Astrocyte of the cerebellum (primary cell): ENCODE measurements at places on chromosomes 7 and 10.

GRCh38 chr7:158361326-158361946 is 226.2 kb downstream of the PTPRN2 start:
- DNase-seq = no peak

DNA sequence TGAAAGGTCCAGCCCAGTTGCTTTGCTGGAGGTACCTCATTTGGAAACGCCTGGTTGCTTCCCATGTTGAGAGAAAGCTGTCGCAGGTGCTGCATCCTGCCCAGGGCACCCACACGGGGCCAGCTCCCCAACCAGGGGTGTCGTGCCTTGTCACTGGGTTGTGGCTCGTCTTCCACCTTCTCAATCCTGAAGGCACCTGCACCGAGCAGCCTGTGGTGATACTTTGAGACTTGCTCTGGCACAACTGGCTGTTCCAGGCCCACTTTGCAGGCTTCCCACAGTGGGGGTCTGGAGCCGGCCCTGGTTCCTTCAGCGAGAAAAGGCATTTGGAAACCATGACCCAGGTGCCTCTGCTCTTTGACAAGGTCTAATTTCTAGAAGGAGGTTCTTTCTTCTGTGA is 197.3 kb upstream of the PPP2R2D start:
- no peak for DNase-seq

DNA sequence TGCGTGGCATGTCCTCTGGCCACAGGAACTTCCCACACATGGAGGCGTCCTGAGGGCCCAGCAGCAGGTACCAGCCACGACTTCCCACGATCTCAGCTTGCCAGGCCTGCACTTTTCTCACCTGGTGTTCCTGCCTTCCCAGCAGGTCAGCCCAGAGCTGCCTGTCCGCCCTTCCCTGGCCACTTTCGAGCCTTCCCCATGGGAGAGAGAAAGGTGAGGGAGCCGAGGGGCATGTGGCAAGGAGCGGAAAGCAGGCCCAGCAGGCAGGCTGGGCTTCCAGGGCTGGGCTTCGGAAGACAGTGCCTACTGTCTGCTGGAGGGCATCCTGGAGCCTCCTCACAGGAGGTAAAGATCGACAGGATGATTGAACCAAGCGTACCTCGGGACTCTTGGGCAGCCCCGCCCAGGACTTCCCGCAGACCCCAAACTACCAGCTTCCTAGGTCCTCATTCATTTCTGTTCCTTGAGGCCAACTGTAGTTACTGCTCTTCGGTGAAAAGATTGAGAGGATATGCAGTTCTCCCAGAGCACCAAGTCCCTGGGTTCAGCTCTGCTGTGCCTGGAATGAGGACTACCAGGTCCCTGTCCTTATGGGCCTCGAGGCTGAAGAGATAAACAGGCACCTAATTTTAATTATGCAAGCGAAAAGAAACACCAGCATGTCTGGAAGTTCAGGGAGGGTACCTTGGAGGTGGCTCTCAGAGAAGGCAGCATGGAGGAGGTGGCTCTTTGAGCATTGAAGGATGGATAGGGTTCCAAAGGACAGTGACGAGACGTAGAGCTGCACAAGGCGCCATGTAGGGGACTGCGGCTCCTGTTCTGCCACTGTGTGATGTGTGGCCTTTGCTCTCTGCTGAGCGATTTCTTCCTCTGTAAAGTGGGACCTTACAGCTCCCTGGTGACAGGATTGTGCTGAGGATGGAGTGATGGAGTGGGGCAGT is 87.8 kb downstream of the ZMIZ1 start:
- no peak for DNase-seq

DNA sequence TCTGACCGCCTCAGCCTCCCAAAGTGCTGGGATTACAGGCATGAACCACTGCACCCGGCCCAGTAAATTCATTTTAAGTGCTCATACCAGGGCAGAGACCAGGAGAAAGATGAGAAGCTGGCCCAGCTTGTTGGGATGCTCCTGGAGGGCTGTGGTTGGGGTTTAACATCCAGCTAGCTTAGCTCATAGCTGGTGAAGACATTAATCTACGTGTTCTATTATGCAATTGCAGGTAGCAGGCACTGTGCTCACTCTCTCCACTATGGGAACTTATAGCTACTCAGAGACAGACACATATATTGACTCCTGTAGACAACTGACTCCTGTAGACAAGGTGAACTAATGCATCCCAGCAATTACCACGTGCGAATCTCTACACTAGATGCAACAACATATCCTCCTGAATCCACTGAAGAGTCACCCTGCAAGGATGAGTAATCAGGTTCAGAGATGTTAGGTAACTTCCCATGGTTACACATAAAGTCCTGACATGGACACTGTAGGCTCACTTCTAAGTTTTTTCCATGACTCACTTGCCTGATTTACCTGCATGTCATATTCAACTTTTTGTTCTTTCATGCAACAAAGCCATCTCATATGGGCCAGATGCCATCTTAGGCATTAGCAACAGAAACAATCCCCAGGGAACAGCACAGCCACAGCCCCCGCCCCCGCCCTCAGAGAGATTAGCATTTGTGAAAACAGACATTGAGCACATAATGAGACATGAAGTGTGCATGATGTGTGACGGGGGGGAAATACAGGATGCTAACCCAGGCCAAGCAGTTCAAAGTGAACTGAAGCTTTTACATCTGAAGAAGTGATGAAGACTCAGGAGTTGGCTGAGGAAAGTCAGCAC is 37.2 kb downstream of the ERLIN1 start:
- no peak for DNase-seq

GRCh38 chr10:97331153-97331703 is 3.3 kb downstream of the FRAT2 start:
- no peak for DNase-seq

DNA sequence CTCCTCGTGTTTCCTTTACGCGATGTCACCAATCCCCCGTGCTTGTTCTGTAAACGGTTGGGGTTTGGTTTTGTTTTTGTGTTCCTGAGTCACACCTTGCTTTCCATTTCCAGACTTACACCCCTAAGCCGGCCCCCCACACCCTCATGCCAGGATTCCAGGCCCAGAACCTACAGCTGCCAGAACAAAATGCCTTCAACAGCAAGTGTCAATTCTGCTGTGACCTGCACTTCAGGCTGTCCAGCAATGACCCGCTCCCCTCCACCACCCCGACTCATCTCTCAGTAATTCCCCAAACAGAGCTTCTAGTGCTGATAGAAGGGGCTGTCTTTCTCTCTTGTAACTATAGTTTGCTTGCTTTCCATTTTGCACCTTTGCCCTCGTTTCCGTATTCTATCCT is 722.1 kb upstream of the CELF2 start:
- DNase-seq = no peak

- DNase-seq = no peak
These were observed 97.0 kb downstream of the ABLIM1 start for GRCh38 chr10:114561008-114561523.

DNA sequence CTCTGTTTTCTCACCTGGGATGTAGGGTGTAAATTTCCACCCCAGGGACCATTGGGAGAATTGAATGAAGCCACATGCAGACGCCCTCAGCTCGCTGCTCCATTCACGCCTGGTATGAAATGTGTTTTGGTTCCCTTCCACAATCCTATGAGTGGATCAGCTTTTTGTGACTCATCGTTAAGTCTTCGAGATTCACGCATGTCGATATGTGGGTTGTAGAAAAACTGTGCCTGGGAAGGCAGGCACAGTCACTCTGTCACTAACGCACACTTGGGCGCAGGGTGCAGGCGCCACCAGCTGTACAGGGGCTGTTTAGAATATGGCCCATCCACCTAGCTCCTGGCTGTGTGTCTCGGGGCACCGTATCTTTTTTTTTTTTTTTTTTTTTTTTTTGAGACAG is 64.2 kb upstream of the SH2B2 start:
- DNase-seq = peak; percentile 16

DNA sequence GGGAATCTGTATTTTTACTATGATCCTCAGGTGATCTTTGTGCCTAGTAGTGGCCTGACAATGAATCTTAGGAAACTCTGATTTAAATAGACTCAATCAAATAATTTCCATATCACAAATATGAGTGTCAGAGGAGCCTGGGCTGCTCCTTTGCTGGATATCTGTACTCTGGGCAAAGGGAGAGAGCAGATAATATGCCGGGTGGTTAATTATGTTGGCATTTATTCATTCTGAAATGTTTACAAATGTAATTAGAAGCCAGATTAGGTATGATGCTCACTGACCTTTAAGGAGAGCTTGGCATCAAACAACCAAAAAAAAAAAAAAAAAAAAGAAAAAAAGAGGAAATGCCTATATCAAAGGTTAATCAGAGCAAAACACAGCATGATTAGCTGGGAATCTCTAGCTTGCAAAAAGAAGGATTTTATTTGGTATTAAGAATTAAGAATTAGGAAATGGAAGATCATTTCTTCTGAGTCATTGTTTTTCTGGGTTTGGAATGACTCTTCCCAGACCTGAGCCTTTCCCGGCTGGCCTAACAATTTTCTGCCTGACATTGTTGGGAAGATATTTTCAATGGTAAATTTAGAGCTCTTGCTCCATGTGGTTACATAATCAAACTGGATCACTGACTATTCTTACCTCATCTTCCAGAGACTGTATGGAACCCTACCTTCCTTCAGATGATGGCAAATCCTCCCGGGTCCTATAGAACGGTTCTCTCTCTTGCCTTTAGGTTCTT is 365.3 kb downstream of the REEP3 start:
- DNase-seq = no peak

DNA sequence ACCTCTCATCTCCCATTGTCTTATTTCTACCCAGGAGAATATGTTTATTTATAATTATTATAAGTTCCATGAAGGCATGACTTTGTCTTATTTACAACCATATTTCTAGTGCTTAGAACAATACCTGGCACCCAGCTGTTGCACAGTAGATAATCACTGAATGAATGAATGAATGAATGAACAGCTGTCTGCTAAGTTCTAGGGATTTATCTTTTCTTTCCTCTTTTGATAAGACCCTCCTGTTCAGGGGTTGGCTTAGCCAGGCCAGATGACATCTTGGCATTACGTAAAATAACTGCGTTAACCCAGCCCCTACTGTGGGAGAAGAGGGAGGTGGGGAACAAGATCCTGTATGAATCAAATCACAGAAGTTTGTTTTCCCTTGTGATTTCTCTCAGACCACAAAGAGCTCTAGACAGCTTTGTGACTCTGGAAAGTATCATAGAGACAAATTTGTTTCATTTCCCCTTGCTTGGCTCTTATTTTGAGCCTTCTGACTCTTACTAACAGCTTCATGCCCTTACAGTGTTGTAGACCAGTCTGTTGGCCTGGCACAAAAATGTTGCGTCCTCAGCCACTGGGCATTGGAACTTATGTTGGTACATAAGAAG is 8.4 kb downstream of the ZNF862 start:
- no peak for DNase-seq

- DNase-seq = no peak
These were observed 38.4 kb downstream of the ZNF518A start for GRCh38 chr10:96168546-96168945.

DNA sequence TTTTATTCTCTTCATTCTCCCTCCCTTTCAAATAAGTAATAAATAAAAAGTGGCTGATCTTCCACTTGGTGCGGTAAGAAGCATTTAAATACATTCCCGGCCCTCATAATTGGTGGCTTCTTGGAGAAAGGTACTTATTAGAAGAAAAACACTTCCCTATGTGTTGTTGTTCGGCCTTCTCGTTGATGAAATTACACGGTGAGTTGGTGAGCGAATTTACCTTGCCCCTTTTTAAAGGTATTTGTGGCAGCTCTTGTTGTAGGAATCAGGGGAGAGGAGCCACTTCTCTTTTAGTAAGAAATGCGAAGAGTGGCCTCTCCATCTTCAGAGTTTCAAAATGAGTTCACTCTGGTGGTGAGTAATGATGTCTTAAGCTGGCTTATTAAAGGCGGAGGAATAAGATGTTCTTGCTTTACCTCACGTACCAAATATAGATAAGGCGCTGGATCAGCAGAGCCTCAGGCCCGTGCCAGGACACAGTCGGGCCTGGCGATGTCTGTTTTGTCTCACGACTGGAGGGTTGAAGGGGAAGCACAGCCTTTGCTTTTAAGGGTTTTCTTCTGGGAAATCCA is 135.9 kb downstream of the CUX1 start:
- DNase-seq = no peak

DNA sequence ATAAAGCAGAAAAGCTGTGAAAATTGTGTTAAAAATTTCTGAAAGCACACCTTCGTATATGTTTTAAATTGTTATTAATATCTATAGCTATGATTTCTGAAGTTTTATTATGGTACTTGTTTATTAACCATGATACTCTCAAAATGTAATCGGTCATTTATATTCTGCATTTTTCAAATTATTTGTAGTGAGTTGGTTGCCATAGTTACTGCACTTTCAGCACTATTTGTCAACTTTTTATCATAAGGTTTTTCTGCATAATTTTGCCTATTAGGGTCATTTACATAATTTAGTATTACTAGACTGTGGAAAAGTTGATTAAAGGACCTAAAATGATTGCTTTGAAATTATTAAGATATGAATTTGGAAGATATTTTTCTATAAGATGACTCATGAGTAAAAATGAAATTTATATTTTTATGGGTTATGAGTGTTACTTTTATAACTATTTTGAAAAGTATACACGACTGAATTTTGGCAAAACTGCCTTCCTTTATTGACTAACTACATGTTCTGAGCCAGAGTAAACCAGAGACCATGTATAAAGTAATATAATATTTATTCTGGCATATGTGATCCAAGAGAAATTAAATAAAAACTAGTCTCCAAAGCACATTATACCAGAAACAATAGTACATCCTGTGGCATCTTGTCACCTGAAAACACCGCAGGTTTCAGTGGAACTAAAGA is 7.9 kb upstream of the AGR2 start:
- DNase-seq = no peak

GRCh38 chr10:90674928-90675327 is 182.9 kb downstream of the HTR7 start:
- DNase-seq = peak; percentile 84

DNA sequence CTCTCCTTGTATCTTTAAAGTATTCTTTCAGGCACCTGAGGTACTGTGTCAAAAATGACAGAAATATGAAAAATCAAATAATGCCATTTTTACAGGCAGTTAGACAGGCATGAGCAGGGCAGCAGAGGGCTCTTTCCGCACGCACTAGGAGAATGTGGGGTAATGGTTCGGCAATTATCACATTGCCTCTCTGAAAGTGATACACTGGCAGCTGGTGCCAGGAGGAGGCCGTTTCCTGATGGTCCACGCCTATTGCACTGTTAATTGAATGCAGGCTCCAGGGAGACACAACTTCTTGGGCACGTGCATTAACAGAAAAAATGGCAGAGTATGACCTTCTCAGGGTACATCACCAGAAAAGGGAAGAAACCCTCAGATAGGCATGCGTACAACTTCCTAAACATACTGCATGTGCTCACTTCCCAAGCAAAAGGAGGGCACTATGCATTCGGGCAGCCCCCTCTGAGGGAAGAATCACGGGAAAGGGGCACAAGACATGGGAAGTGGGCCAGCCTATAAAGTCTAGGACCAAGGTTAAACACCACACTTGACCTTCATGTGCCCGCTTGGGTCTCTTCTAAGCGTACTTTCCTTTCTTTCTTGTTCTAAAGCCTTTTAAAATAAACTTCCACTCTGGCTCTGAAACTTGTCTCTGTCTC is 161.7 kb downstream of the TNS3 start:
- no peak for DNase-seq
